ENCODE measurements at places on chromosomes 1 and 21.

DNA sequence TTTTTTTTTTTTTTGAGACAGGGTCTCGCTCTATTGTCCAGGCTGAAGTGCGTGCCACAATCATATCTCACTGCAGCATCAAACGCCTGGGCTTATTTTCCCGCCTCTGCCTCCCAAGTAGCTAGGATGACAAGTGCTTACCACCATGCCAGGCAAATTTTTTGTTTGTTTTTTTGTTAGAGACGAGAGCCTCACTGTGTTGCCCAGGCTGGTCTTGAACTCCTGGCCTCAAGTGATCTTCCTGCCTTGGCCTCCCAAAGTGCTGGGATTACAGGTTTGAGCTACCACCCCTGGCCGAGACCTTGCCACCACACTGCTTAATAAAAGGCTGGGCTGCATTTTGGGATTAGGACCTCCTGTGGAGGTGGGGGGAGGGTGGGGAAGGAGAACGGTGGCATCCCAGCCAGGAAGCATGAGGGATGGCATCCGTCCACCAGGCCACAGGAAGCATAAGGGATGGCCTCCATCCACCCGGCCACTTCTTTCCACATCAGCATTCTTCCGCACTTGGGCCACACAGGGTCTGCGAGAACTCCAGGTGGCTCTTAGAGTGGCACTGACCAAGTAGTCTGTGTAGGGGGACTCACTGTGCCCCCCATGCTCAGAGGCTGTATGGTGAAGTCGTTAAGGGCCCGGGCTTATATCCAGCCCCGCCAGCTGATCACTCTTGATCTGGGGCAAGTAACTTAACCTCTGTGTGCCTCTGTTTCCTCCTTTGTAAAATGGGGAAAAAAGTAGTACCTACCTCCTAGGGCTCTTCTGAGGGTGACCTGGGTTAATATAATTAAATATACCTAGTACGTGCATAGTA lies 75.0 kb downstream of the GALNT2 start:
- DNase-seq = no peak

DNA sequence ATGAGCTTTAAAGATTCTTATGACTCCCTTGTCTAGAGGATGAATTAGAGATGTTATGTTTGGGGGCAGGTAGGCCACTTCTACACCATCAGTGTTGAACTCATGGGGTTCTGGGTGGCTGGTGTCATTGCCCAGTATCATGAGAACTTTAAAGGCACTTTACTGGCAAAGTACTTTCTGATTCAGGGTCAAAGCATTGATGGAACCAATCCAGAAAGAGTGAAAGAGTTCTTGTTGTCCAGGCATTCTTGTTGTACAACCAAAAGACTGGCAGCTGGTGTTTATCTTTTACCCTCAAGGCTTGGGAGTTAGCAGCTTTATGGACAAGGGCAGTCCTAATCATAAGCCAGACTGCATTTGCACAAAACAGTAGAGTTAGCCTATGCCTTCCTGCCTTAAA lies 673.0 kb downstream of the USP25 start:
- DNase-seq = no peak

GRCh38 chr1:59480188-59480888 lies 183.4 kb downstream of the FGGY start:
- DNase-seq = no peak

- DNase-seq = no peak
Observed at GRCh38 chr1:220528679-220529501, 954 bp downstream of the MARK1 start.

DNA sequence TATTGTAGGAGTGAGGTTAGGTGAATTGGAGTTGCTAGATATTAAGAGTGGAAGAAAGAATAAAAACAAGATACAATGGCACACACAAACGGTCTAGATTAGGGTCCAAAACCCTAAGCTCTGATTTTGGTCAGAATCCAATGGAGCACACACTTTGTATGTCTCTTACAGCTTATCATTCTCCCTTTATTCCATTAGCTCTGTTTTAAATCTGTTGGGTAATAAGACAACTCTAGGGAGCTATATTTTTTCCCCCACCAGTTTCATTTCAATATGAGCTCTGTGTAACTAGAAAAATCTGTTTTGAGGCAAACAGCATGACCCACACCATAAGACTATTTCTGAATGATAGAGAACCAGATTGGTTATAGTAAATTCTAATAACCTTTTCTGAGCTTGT lies 465.6 kb downstream of the ADGRL2 start:
- DNase-seq = no peak

DNA sequence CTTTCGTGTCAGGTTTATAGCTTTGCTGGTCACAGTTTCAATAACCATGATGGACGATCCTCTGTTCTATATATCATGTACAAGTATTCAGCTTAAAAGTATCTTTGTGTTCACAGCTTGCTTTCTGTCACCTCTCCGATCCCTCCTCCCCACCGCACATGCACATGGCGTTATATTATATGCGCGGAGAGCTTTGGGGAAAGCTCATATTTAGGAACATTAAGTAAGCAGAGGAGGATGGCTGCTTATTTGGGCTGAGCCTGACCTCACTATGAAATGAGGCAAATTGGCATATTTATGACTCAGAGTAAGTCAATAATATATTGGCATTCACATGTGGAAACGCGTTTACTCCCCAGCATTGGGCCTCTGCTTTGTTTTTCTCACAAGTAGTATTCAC lies 360.5 kb downstream of the HLX start:
- DNase-seq = no peak

- no peak for DNase-seq
Observed at GRCh38 chr1:25818569-25818968, 1.2 kb upstream of the MTFR1L start.

DNA sequence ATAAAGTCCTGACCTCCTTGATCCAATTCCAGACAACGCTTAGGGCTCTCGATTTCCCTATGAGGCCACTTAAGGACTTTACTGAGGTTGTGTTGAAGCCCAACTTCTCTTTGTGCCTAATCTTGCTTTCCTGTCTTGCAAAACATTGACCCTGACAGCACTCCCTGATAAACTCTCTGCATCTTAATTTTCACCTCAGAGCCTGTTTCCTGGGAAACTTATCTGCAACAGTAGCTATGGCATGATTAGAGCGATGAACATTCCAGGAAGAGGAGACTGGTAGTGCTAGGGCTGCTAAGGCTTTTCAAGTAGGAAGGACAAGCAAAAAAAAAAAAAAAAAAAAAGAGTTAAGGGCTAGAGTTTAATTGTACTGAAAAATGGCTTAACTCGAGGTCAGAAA lies 118.9 kb downstream of the RGS21 start:
- DNase-seq = no peak

- DNase-seq = no peak
Observed at GRCh38 chr1:23344987-23345472, 946 bp upstream of the HNRNPR start.

- no peak for DNase-seq
Observed at GRCh38 chr1:94701796-94702441, 118.2 kb upstream of the SLC44A3 start.

DNA sequence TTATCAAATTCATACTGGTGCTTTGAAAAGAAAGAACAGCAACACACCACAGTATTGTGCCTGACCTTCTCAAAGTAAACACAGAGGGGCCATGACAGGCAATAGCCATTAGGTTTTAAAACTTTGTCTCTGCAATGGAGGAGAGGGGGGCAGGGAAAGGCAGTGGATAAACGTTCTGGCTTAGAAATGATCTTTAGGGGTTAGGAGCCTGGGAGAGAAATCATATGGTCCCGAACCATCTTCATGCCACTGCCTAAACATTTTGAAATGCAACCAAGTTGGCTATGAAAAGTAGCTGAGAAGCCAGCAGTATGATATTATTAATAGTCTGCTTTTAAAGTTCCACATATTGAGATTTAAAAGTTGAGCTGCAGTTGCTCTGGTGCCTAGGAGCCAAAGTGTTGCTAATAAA lies 39.8 kb downstream of the PLPP3 start:
- DNase-seq = no peak

DNA sequence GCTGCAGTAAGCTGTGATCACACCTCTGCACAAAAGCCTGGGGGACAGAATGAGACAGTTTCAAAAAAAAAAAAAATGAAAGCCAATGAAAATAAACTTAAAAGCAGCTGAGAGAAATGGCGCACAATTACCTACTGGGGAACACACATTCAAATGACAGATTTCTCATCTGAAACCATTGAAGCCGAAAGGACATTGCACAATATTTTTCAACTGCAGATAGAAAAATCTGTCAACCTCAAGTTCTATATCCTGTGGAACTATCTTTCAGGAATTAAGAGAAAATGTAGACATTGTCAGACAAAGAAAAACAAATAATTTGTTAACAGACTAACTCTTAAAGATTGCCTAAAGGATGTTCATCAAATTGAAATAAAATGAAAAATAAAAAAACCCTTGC lies 442.8 kb downstream of the MATN1 start:
- no peak for DNase-seq

- no peak for DNase-seq
Observed at GRCh38 chr21:32087447-32087846, 191.4 kb downstream of the MIS18A start.

- DNase-seq = no peak
Observed at GRCh38 chr1:239023732-239024360, 362.5 kb upstream of the CHRM3 start.

DNA sequence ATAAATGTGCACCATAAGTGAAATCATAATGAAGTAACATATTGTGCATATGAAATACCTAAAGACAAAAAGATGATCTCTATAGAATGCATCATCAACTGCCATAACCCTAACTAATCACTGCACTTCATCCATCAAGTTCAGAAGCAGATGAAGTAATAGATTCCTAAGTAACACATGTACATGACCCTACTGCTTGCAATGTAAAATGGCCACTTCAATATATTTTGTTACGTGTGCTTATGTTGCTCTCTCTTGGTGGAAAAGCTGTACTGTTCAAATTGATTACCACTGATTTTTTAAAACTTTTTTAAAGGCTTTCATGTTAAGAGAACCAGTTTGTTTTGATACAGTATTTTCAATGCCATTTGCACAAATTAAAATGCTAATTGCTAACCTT lies 141.8 kb downstream of the TTLL7 start:
- DNase-seq = peak; percentile 25

DNA sequence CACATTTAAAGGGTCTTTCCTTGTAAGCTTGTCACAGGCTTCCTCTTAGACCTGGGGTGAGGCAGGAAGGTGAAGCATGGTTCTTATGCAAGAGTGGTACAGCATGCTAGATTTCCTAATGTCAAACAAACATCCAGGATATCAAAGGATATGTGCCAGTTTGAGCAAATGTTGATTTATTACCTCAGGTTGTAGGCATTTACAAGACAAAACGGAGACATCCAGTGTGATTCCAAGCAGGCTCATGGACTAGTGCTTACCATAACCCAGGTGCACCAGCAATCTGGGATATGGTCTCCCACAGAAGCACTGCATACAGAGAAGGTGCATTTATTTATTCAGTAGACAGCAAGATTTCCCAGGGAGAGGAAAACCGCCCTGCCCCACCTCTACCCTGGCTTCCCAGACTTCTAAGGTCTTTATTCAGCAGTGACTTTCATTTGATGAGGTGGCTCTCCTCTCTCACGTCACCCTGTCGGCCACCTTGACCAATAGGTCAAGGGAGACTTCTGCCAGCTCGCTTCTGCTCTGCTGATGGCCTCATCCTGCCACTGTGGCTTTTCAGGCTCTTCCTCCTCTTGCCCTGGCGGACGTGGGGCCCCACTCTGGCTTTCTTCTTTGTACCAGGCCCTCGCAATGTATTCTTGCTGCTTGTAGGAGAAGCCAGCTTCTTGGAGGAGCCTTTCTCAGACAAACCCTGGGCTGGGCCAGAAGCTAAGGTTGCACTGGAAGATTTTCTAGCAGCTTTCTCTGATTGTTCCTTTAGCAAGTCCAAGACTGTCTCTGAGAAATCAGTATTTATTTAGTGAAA lies 25.6 kb downstream of the HHIPL2 start:
- DNase-seq = no peak

DNA sequence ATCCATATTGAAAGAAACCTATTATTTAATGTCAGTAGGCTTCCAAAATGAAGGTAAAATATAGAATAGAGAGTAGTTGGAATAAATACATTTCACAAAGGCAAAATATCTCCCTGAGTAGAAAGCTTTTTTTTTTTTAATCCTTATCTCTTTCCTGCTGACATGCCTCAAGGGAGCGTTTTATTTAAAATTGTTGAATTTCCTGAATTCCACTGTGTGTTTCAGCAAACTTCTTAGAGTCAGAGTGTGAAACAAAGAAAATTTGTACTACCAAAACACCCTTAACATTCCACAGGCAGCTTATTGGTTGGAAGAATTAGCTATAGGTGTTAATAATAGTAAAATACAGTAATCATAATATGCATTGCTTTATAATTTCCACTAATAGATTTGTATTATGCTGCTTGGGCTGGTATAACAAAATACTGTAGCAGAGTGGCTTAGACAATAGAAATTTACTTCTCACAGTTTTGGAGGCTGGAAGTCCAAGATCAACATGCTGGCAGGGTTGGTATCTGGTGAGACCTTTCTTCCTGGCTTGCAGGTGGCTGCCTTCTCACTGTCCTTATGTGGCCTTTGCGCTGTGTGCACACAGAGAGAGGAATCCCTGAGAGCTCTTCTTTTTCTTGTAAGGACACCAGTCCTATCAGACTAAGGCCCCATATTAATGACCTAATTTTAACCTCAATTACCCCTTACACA lies 468.4 kb upstream of the C1orf87 start:
- DNase-seq = no peak

DNA sequence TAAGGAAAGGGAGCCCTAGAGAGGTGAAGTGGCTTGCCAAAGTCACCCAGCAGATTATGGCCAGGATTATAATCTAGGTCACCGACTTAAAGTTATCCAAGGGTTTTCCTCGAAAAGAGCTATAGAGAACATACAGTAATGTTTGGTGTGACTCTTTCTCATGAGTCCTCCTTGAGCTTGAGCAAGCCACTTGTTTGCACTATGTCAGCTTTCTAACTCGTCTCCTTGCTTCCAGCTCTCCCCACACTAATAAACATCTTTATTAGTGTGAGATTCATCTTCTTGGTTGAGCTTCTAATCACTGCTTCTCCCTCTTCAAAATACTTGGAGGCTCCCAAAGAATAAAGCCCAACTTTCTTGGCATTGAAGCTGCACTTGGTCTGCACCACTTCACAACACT lies 390.0 kb upstream of the USP24 start:
- no peak for DNase-seq

GRCh38 chr21:26563856-26564503 lies 9.1 kb downstream of the CYYR1 start:
- DNase-seq = no peak

- no peak for DNase-seq
Observed at GRCh38 chr1:6819246-6820040, 34.2 kb downstream of the CAMTA1 start.

- no peak for DNase-seq
Observed at GRCh38 chr21:28439251-28439650, 553.4 kb downstream of the LTN1 start.

- DNase-seq = peak; percentile 7
Observed at GRCh38 chr1:68049941-68050878, at the start of gene DIRAS3. Gene DIRAS3, minus strand, starts transcription at chr1:68050627. Its CDS starts 3,330 bp downstream, at chr1:68047297.

DNA sequence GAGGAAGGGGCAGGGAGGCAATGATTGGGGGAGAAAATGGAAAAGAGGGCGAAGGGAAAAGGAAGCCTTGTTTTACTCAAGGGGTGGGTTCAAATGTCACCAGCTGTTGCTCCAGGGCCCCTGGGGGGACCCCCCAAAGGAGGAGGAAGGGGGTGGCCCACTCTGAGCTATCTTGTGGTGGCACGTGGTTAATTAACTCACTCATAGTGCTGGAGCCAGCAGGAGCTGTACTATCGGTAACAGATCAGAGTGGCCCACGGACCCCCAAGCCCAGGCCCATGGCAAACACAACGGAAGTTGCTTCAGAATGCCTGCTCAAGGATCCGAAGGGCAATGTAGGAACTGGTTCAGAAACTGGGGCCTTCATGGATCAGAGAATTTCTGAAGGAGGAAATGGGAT lies 7.2 kb downstream of the TFF2 start:
- no peak for DNase-seq

GRCh38 chr1:217718873-217719272 lies 87.7 kb downstream of the SPATA17 start:
- DNase-seq = no peak

Data from AG09309 (cell line).